ENCODE measurements at places on chromosomes 4 and X.

GRCh38 chr4:17941731-17942130 is 79.8 kb downstream of the LCORL start:
- DNase-seq: no peak

DNA sequence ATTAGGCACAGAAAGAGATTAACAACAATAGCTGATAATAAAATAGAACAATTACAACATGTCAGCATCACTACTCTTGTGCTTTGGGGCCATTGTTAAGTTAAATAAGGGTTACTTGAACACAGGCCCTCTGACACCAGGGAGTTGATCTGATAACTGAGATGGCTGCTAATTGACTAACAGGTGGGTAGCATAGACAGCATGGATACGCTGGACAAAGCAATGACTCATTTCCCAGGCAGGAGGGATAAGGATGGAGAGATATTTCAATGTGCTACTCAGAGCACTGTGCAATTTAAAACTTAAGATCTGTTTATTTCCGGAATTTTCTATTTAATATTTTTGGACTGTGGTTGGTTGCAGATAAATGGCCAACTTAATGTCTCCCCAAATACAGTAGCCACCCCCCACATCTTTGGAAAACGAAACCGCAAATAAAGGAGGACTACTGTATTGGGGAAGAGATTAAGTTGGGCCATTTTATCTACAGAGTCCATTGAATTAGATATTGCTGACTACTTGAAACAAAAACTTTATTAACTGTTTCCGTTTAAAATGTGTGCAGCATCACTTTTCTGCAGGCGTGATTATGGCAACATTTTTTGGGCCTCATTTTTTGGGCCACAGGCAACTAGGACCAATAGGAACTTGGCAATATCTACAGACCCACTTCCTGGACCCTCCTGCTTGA is 200.6 kb upstream of the KLF3 start:
- DNase-seq: no peak

DNA sequence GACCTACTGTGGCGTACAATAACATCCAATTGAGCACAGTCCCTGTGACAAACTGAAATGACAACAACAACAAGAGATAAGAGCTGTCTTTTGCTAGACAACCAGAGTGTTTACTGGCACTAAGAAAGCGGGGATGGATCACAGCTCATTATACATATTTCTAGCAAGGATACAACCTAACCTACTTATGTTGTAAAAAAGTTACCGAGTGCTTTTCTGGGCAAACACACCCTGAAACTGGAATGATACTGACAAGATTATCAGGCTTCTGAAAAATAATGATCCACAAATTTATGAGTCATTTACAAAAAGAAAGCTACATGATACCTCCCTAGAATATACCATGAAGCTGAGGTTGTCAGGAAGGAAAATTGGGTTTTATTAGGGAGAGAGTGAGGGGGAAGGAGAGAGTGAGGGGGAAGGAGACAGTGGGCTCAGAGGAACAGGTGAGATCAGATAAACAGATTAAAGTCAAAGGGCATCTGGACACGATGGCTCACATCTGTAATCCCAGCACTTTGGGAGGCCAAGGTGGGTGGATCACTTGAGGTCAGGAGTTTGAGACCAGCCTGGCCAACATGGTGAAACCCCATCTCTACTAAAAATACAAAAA is 20.3 kb downstream of the TBC1D9 start:
- DNase-seq: no peak

DNA sequence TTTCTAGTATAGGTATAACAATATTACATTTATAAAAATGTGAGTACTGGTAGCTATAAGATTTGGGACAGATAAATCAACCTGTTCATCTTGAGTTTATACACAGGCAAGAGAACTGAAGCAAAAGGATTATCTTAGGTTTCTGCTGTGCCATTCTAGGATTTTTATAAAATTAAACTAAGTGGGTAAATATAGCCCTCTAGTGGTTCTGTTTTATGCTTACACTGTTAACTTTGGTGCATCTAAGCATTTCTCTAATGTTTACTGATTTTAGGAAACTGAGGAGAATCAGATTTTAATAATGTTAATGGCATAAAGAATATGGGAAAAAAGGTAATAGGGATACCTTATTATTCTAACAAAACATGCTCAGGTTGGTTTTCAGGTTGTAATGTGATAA is 1.1 kb upstream of the RRH start:
- no peak for DNase-seq

DNA sequence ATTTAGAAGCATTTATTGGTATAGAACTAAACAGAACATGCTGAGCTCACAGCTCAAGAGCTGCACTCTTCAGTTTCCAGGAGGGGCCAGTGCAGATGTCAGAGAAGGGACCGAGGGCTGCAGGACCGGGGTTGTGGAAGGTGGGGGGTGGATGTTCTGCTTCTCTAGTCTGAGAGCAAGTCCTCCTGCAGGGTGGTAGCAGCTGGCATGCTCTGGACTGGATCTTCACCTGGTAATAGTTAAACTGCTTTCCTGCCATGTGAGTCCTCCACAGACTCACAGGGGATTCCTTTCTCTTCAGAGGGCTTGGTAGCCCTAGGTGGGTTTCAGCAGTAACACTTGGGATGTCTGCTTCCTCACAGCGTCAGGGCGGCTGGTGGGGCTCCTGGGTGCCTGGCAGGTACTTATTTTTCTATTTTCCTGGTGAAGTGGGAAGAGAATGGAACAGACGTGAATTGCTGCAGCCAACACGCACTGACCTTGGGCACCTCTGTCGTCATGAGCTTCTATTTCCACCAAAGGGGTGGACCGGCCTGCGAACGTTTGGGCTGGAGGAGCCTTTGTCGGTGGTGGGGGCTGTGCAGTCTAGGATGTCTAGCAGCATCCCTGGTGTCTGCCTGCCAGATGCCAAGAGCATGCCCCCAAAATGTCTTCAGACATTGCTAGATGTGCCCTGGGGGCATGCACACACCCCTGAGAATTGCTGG is 2.5 kb downstream of the MAEA start:
- no peak for DNase-seq

DNA sequence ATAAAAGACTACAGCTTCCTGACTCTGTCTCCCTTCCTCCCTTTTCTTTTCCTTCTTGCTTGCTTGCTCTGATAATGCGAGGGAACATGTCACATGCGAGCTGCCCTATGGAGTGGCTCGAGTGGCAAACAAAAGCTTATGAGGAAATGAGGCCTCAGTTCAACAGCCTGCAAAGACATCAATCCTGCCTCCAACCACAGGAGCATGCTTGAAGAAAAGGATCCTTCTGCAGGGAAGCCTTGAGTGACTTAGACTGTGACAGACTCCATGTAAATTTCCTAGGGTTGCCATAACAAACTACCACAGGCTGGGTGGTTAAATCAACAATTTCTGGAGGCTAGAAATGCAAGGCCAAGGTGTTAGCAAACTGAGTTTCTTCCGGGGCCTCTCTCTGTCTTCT is 152.5 kb downstream of the NR3C2 start:
- no peak for DNase-seq

DNA sequence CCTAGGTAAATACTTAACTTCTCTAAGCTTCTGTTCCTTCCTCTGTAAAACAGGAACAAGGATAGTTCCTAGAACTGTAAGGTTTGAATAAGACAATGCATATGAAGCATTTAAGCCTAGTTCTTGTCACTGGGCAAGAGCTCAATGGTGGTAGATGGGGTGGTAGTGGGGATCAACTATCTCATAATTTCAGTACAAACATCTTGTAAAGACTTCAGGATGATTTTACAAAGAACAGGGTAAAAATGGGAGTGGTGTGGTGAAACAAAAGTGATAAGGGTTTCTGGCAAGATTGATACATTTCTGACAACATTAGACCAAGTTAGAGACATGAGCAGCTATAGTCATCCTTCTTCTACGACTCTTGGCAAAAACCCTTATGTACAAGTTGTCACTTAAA is 137.8 kb downstream of the SCFD2 start:
- DNase-seq: no peak

GRCh38 chrX:2819345-2820135 is 9.2 kb upstream of the GYG2 start:
- DNase-seq: peak; percentile 1

- peak; percentile 5 for DNase-seq
These were observed 33.6 kb downstream of the SETD7 start for GRCh38 chr4:139522457-139522856.

GRCh38 chr4:124202099-124202498 is 510.4 kb downstream of the ANKRD50 start:
- DNase-seq: no peak

DNA sequence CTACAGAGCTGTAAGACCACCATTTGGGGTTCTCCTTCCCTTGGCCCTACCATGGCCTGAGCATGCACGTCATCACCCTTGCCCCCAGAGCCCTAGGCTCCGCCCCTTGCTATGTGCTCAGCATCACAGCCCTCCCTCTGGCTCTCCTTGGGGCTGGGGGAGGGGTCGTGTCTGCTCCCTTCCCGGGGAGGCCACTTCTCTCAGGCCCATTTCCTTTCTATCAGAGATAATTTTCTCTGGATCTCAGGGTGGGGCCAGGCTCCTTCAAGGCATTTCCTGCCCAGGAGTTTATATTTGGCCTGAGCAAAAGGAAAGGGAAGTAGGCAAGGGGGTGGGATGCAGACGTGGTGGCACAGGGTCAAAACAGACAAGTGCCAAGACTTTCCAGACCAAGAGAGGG is 55.9 kb downstream of the STARD8 start:
- DNase-seq: no peak

All from NCI-H2171 (cell line).